ENCODE measurements at places on chromosomes 5 and 9.

GRCh38 chr9:12923468-12924009 is 148.7 kb downstream of the LURAP1L start:
- peak; percentile 58 for DNase-seq

DNA sequence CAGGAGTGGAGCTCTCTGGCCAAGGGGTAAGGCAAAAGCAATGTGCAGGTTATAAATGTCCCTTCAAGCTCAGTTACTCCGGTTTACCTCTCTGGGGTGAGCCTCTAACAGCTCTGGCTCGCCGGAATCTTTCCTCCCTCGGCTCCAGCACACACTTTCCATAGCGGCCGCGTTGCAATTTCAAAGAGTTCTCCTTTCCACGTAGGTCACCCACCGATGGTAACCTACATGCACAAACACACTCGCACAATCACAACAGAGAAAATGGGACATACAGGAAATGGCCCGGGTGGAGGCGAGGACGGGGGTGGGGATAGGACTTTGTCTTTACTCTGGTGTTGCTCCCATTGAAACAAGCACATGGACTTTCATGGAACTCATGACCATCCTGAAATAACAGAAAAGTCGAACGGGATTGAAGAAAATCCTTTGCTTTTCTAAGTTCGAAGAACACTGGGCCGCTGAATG is 1.2 kb downstream of the LHFPL2 start:
- DNase-seq: no peak

- peak; percentile 73 for DNase-seq
Observed at GRCh38 chr5:120152472-120152871, 311.6 kb upstream of the PRR16 start.

DNA sequence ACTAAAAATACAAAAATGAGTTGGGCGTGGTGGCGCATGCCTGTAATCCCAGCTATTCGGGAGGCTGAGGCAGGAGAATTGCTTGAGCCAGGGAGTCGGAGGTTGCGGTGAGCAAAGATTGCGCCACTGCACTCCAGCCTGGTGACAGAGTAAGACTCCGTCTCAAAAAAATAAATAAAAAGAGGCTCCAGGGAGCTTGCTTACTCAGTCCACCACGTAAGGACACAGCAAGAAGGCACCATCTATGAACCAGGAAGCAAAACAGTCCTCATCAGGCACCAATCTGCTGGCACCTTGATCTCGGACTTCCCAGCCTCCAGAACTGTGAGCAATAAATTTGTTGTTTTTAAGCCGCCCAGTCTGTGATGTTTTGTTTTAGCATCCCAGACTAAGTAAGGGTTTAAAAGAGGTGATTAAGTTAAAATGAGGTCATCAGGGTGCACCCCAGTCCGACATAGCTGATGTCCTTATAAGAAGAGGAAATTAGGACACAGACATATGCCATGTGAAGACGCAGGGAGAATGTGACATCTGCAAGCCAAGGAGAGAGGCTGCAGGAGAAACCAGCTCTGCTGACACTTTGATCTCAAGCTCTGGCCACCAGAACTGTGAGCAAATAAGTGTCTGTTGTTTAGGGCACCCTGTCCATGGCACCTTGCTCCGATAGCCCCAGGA is 45.9 kb downstream of the C9orf50 start:
- DNase-seq: no peak

GRCh38 chr9:128226412-128226801 is 23.2 kb downstream of the DNM1 start:
- no peak for DNase-seq

DNA sequence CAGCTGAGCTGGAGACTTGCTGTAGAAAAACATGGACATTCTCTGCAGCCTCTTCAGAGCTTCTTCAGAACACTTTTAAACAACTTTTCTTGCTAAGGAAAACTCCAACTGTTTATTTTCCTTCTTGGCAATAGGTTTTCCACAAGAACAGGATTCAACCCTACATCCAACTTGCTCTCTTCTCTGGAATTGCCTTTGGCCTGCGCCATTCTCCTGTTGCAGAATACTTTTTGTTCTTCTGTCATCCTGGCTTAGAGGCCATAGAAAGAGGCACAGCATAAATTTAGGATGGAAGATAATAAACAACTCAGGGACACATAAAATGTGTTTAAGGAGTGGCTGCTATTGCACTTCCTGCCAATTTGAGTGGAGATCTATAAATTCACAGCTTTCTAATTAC is 54.7 kb upstream of the ICE1 start:
- no peak for DNase-seq

DNA sequence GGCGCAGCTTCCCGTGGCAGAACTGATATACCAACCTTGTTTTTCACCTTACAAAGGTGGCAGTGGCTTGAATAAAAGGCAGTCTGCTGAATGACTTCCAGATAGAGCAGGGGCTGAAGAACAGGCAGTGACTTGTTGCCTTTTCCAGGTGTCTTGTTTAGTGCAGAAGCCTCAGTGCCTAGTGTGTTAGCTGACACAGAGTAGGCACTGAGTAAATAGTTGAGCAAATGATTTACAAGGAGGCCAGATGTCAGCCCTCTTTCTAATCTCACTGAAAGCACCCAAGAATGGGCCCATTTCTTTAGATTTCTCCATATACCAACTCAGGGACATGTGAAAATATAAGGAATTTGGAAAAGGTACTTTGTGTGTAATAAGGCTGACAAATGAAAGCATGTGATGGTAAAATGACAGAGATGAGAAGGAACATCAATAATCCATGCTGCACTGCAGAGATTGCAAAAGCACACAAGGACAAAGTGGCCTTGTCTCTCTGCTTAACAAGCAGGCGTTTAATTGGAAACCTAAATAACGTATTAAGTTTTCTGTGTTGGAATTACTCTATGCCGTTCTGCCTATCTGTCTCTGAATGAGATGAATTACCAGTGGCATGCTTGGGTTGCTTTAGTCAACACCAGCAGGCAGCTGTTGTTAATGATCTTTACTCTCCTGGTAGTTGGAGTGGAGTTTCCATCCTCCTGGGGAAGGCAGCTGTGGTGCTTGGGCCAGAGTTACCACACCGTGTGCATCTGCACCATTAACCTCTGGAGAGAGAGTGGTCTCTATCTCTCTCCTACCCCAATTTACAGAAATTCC is 360.1 kb upstream of the C9orf72 start:
- no peak for DNase-seq

DNA sequence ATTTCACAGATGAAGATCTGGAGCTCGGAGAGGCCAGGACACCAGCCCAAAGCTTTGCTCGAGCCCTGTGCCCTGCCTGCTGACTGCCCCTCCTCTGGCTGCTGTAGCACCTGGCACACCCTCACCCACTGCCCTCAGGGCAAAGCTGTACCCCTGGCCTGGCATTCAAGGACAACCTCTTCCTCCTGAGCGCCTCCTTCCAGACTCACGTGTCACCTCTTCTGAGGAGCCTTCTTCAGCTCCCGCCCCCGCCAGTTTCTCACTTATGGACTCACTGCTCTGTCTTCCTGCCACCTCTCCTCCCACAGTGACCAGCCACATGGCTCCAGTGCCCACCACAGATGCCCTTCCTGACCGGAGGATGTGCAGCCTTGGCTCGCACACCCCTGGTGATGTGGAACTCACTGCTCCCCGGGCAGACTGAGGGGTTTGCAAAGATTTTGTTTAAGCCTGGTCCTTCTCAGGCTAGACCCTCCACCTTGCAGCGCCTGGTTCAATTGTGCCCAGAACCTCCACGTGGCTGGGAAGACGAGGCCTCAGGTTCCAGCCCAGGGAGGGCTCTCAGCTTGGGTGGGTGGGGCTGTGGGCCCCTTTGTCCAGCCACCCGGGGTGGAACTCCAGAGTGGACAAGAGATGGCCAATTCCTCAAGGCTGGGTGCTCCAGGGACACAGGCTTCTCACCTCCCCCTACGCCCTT is 46.6 kb upstream of the PHYKPL start:
- DNase-seq: no peak

DNA sequence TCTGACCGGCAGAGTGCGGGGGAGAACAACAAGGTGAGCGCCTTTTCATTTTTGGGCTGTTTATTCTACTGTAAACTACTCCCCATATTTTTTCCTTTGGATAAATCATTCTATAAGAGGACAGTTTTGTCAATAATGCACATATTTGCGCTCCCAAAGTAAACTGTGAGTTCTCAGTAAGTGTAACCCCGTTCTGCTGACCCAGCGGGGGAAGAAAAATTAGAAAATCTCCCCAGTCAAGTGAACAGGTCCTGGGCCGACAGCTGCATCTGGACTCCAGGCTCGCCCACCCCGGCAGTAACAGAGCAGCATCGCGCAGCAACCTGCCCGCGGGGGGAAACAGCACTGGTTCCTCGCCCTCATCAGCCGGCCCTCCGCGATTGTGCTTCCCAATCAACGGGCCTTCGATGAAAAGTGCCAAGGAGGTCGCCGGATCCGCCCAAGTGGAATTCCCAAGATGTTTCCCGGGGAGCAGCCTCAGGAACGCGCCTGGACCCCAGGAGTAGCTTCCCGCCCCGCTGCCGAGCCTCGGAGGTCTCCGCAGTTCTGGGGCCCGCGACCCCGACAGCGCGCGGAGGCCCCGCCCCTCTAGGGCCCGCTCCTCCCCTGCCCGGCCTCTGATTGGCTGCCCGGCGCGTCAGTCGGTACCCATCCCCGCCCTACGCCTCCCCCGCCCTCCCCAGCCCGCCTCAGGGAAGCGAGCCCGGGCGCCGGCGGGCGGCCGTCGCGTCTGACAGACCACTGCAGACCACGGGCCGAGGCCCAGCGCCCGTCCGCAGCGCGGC is at the start of gene OTULINL:
Gene OTULINL (plus strand): TSS at position 687 of the 785 bp plus-strand sequence. CDS start 103 bp downstream, outside the sequence.
- peak; percentile 36 for DNase-seq

- no peak for DNase-seq
Observed at GRCh38 chr5:172683645-172684471, 42.8 kb downstream of the NEURL1B start.

DNA sequence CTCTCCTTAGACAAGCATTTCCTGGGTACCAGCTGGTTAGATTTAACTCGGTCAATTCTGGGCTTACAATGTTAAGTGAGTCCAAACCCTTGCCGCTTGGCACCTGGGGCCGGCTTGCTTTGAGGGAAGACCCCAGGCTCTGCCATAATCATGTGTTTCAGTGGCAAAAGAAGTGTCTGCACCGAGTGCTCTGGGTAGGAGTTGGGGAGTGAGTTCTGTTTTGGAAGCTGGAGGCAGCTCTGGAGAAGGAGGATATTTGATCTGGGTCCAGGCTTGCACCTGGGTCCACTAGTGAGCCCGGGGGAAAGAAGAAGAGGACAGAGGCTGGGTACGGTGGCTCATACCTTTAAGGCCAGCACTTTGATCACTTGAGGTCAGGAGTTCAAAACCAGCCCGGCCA is 8.4 kb upstream of the OLFM1 start:
- DNase-seq: no peak

DNA sequence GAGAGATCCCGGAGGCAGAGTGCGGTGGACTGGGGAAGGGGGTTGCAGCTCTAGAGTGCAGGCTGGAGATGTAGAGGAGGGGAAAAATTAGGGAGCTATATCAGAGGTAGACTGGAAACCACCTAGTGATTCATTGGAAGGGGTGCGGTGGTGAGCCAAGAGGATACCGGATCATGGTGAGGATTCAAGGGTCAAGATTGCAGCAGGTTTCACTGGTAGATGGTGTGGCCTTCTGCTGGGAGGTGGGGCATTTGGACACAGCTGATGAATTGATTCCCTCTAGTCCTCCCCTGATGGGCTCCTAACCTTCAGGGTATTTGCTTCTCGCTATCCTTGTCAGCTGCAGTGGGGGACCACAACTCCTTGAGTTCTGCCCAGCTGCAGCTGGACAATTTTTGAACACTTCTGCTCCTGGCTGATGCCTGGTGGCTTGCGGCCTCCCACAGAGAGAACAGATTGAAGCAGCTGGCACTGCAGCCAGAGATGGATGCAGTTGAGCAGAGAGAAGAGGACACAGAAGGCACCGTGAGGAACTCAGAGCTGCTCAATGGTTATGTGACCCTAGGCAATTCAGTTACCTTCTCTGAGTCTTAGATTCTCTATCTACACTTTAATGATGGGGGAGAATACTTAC is 134.4 kb upstream of the ABCA1 start:
- no peak for DNase-seq

DNA sequence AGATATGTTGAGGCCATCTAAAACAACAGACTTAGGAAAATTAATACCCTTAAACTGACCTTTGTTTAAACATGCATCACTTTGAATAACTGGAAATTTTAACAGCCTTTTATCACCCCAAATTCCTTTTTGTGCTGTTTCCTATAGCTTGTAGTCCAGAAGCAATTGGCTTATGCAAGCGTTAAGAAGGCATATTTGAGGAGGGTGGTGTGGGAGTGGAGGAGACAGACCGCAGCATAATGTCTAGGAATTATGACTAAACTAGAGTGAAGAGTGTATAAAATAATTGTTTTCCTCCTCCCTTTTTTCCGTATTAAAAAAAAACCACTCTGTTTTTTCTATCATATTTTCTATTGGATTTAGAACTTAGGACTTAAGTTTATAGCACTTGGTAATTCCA is 51.8 kb upstream of the MPDZ start:
- DNase-seq: no peak

GRCh38 chr9:95067897-95068296 is 249.6 kb downstream of the FANCC start:
- DNase-seq: no peak

Data from HS-5 (cell line).